Activated T-helper 1 cell treated with anti-CD3 and anti-CD28 coated beads, Interleukin-2, amount 50 U/mL, for 16 hours (primary cell): ENCODE measurements at places on chromosomes 7 and 10.

GRCh38 chr7:135184254-135184841 lies 13.8 kb upstream of the CYREN start:
- no peak for DNase-seq

GRCh38 chr7:105163718-105164117 lies 149.7 kb downstream of the KMT2E start:
- DNase-seq = no peak

DNA sequence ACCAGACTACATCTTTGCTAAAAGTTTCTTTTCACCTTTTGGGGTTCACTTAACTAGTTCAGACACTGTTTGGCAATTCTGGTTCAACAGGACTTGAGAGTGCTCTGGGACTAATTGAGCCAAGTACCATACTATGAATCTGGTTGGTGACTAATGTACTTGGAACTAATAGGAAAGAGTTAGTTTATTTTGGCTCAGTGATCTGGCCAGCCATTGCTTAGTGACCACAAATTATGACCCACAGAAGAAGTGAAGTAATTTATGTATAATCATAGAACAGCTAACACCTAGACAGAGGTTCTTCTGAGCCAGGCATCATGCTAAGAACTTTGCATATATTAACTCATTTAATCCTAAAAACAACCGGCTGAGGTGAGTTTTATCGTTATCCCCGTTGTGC lies 126.5 kb upstream of the JCAD start:
- DNase-seq = no peak

GRCh38 chr7:116731445-116732335 lies 59.7 kb downstream of the MET start:
- DNase-seq = no peak

DNA sequence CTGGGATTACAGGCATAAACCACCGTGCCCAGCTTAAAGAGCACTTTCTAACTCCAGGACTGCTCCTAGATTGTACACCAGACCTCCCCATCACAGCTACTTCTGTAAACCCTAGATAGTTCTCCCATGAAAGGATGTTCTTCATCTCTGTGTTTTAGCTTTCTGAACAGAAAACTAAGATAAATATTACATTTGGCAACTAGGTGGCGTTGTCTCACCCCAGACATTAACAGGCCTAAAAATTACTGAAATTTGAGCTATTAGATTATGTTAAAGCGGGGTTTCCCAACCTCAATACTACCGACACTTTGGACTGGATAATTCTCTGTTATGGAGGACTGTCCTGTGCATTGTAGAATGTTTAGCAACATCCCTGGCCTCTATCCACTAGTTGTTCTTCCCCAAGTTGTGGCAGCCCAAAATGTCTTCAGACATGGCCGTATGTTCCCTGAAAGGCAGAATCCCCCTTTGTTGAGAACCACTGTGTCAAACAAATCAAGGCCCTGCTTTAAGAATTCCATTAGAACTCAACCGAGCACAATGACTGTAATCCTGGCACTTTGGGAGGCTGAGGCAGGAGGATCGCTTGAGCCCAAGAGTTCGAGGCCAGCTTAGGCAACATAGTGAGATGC lies 19.1 kb downstream of the ATOH7 start:
- DNase-seq = no peak

GRCh38 chr7:111853201-111853990 lies 291.1 kb upstream of the IMMP2L start:
- no peak for DNase-seq

DNA sequence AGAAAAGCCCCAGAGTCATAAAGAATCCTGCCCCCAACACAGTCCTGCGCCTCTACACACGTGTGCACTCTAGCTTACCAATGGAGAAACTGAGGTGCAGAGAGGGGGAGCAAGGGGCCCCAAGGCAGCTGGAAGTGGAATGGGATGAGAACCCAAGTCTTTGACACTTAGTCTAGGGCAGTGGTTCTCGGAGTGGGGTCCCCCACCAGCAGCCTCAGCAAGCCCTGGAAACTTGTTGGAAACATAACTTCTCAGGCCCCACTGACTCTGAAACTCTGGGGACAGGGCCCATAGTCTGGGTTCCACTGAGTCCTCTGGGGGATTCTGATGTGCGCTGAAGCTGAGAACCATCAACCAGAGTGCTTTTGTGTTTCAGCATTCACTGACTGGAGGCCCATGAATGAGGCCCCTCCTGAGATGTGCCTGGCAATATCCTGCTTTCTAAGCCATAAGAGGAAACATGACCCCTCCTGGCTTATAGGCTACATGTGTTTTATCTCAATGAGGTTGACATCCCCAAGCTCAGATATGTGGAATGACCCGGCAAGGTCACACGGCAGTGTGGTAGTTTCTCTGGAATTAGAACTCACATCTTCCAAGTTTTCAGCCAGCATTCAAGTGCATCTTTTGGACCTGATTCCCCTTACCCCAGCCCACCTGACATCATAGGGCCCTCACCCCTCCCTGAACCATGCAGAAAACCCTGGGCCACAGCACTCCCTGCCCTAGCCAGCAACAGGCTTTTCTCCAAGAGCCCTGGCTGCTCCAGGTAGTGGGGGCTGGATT lies 147.3 kb upstream of the PCBD1 start:
- DNase-seq = no peak

DNA sequence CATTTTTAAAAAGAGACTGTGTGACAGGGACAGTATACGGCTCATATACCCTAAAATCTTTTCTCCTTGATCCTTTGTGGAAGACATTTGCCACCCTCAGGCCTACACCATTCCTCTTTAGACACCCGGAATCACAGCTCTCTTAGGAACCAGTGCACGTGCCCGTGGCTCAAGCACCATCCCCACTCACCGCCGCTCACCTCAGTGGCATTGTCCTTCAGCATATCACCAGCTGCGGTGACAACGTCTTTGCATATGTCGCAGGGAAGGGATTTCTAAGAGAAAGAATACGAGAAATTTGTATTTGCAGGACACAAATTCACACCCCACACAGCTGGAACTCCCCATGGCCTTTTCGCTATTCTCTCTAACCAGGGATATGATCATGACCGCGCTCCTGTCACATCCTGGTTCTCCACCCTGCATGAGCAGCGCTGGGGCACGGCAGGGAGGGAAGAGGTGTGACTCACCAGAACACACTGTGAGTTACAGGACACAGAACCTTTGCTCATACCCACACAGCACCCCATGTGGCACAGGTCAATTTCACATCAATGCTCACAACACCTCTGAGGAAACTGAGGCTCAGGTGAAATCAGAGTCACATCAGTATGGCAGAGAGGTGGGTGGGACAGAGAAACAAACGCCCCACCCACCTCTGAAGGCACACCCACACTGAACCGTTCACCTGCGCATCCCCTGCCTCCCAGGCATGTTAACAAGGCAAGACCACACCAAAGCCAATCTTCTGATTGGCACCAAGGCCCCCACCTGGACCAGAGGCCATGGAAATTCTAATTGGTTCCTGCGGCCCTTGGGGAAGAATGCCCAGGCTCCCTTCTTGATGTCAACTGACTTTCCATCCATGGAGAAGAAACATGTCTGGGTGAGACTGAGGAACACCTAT lies 19.2 kb downstream of the PSAP start:
- no peak for DNase-seq

- no peak for DNase-seq
Measured at GRCh38 chr10:124174673-124175645, 81.6 kb upstream of the CHST15 start.

- DNase-seq = no peak
Measured at GRCh38 chr7:96319439-96319838, 2.5 kb downstream of the SLC25A13 start.

DNA sequence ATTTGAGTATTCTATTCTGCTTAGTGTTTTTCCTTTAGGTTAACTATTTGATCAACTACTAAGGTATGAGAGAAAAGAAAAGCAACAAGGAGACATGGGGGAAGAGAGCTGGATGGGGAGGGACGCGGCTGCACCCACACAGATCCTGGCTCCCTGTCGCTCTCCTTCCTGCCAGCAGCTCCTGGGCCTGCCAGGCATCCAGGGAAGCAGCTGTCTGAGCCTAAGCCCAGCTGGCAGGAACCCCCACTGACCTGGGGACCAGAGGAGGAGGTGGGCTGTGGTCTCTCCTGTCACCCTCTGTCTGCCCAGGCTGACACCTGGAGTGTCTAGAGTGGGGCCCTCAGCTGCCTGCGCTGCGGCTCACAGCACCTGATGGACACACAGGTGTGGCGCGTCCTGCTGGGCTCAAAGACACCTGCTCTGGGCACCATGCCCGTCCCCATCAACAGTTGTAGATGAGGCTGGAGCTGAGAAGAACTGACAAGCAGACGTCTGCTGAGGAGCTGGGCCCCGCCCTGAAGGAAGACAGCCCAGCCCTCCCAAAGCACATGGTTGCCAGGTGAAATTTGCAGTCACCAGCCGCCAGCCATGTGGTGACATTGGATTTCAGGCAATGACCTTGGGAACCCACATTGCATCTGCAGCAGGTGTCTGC lies 207.9 kb downstream of the PLXNA4 start:
- DNase-seq = no peak

DNA sequence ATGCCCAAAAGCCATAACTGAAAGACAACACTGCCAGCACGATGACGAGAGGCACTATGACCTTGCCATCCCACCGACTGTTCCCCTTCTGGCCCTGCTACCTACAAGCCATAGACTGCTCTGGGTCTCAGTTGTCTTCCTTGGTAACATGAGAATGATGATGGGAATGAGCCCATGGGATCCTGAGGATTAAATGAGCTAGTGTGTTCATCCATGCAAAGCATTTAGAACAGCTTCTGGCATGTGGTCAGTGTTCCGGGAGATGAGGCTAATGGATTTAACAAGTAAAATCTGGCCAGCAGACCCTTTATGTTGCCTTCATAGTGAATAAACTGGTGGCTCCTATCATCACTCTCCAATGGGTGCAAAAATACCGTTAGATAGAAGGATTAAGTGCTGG lies 62.4 kb upstream of the WDR11 start:
- DNase-seq = no peak

GRCh38 chr7:2908103-2908683 lies 64.1 kb upstream of the GNA12 start:
- DNase-seq = no peak

DNA sequence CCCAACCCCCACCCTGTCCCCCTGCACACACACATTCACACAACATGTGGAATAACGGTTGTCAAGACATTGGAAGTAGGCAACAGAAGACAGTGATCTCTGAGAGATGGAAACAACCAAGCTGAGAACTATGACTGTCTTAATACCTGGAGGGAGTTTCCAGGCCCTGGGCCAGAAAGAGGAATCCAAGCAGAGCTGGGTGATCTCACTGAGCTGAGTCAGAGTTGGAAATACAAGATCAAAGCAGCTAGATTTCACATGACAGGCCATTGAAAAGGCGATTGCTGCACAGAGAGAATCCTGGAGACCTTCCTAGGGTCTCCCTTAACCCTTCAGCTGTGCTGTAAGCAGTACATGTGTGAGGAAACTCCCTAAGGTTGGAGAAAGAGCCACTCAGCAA lies 165.8 kb upstream of the PRSS1 start:
- no peak for DNase-seq

GRCh38 chr7:92729172-92729571 lies 107.2 kb downstream of the CDK6 start:
- no peak for DNase-seq

GRCh38 chr7:3494947-3495346 lies 193.9 kb downstream of the SDK1 start:
- no peak for DNase-seq

DNA sequence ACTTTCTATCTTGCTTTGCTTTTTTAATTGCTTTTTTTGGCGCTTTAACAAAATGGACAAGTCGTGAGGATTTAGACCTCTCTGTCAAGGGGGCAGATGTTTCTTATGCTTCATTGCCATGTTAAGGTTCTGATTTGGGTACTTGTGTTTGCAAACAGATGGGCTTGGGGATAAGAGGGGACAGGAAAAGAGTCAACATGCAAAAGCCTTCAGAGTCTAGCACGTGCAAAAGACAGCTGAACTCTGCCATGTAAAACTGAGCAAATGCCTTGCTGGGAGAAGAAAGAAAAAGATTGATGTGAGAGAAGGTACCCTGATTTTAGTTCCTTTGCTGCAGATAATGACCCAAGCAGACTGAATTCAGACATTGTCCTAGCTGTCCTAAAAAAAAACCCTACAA lies 173.1 kb downstream of the KIAA1217 start:
- no peak for DNase-seq

GRCh38 chr7:152910545-152911225 lies 151.1 kb downstream of the ACTR3B start:
- DNase-seq = no peak

- no peak for DNase-seq
Measured at GRCh38 chr10:101903827-101904550, 60.4 kb upstream of the KCNIP2 start.

DNA sequence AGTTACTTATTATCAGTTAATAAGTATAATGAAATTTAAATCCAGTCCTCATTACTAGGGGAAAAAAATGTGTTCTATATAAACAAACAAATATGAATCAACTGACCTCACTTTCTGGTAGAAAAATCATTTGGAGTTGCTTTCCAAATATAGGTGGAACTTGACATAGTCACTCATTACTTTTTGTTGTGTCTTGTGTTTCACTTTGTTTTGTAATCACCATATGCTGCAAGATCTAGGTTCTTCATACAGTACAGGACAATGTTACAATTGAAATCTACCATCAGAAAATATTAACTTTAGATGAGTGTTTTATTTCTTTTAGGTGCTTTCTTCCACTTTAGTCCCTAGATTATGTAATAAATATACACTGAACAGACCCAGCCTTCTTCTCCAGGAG lies 16.9 kb downstream of the TFEC start:
- DNase-seq = no peak

GRCh38 chr10:56537984-56538383 lies 176.9 kb upstream of the ZWINT start:
- no peak for DNase-seq

- DNase-seq = no peak
Measured at GRCh38 chr7:101666293-101666692, 37.2 kb upstream of the MYL10 start.

- no peak for DNase-seq
Measured at GRCh38 chr7:15303357-15303756, 258.5 kb downstream of the AGMO start.

GRCh38 chr7:158343936-158344455 lies 243.6 kb downstream of the PTPRN2 start:
- DNase-seq = no peak

GRCh38 chr7:28872226-28872625 lies 85.9 kb downstream of the TRIL start:
- DNase-seq = no peak

DNA sequence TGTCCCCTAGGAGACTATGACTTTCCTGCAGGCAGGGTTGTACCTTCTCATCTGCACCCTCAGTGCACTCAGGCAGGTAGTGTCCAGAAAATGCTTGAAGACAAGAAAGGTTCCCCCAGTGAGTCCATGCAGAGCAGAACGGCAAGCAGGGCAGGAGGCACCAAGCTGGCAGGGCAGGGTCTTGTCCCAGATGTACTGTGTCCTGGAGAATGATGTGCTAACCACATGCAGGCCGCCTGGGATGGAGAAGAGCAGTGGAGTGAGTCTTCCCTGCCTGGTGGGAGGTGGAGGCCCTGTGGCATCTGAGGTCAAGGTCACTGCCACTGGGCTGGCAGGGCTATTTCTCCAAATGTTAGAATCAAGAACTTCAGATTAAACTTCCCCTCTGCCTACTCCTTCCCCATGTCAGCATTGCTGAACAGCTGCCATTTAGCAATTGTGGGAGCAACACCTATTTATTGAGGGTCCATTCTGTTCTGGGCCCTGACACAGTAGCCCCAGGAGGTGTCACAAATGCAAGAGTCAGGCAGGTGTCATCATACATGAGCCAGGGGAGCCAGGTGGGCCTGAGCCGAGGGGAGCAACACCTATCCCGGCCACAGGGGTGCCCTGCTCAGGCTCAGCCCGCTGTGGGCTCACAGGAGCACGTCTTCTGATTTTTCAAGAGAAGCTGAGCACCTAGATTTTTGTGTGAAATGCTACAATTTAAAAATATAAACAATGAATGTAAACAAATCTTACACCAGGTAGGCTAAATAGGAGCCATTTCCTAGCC lies 34.1 kb downstream of the PTPRE start:
- no peak for DNase-seq
